WTC11 (cell line): ENCODE measurements at places on chromosomes 7 and 10.
A peak's percentile ranks its signal among the peaks of the same experiment; 100 is the strongest.

DNA sequence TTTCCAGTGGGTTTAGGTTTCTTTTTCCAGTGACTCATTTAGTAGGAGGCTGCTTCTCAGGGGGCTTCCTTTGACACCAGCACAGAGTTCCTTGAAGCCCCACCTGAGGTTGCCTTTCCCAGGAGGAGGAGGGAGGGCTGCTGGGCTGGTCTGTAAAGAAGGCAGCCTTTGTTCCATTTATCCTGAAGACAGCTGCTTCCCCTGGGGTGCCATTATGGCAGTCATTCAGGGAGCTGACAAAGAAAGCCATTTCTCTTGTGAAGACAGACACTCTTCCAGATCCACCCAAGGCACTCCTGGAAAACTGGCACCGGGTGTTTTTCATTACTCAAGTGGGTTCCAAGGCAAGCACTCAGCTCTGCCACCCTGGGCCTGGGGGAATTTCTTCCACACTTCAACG is 54.0 kb downstream of the MTURN start:
- DNase-seq: no peak

- DNase-seq: no peak
Measured at GRCh38 chr10:21687266-21688008, 153.4 kb downstream of the MLLT10 start.

GRCh38 chr10:58086144-58086762 is 181.4 kb downstream of the IPMK start:
- no peak for DNase-seq

- no peak for DNase-seq
Measured at GRCh38 chr7:120865191-120865981, 7.4 kb upstream of the TSPAN12 start.

DNA sequence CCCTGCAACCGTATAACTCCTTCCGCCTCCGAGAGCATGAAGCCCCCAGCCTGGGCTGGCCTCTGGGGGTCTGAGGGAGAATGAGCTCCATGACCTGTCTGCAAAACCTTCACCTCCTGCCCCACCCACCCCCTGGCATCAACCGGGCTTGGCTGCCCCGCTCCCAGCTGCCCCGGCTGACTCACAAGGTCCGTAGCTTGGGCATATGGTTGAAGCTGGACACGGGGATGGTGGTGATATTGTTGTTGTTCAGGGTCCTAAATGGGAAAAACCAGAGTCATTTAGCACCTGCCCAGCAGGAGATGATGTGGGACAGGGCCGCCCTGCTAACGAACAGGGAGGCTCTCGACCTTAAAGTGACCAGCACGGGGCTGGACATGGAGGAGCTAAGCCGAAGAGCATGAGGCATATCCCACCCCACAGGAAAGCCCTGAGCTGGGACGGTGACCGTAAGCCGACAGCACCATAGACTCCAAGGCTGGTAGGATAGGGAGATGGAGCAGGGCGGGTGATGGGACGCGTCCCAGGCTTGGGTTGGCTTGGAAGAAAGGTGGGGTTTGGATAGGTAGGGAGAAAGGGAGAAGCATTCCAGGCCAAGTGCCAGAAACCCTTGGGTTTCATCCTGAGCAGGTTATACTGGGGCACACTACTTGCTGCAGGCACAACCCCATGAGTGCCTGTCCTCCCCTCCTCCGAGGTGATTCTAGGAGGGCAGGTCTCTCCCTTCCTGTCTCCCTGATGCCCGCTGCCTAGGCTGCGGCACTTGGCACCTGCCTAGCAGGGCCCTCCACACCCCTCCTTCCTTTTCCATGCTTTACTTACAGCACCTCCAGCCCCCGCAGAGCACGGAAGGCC is 121.5 kb downstream of the SLIT1 start:
- no peak for DNase-seq

DNA sequence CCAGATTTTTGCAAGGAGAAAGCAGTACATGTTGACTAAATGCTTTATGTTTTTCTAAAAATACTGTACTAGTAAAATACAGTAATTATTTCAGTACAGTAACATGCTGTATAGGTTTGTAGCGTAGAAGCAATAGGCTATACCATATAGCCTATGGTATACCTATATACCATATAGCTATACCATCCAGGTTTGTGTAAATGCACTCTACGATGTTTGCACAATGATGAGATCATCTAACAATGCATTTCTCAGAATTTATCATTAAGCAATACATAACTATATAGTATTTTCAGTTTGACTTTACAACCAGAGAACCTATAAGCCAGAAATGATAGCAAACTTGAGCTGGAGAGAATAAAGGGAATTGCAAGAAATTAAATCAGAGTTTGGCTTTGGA is 109.7 kb upstream of the DNAJB12 start:
- DNase-seq: no peak

DNA sequence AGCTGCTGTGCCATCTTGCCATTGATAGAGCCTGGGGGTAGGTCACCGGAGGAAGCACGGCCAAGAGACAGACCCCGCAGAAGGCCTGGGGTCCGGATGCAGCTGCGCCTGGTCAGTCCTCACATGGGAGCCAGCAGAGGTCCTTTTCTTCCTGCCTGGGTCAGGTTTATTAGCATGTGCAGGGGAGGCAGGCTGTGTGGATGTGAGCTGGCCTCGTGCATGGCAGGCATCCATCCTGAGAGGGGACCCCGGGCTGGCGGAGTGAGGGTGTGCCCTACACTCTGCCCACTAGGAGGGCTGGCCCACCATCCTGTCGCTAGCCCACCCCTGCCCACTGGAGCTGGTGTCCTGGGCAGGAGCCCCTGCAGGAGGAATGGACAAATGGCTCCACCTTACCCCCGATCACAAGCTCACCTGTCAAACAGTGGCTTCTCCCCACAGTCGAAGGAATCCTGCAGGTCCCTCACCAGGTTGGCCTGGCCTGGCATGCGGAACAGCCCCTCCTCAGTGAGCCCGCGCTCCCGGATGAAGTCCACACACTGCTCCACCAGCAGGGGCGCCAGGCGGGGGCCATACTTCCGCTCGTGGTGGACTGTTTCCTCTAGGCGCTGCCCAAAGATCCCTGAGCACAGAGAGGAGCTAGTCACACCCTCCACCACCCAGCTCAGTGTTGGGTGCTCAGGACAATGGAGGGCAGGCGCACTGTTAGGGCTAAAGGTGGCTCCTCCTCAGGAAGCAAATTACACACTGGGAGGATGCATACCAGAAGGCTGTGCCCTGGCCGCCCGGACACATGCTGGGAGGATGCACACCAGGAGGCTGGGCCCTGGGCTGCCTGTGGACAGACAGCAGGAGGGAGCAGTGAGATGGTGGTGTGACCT is 145.4 kb downstream of the ARHGAP22 start:
- peak; percentile 58 for DNase-seq

- DNase-seq: no peak
Measured at GRCh38 chr7:77897004-77897547, 98.5 kb downstream of the PHTF2 start.

- DNase-seq: no peak
Measured at GRCh38 chr10:131162866-131163843, 148.4 kb downstream of the TCERG1L start.

DNA sequence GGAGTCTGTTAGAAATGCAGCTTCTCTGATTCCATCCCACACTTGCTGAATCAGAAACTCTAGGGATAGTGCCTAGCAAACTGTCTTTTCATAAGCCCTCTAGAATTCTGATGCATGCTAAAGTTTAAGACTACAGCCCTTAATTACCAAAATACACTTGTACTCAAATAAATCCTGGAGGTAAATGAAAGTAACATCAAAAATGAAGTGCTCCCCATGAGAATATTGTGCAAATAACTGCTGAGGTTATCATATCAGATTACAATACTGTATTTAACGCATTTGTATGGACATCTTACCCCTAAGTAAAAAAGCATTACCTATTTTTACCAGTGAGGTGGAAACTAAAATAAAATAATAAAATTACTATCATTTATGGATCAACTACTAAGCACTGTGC is 104.7 kb downstream of the CHCHD3 start:
- no peak for DNase-seq

DNA sequence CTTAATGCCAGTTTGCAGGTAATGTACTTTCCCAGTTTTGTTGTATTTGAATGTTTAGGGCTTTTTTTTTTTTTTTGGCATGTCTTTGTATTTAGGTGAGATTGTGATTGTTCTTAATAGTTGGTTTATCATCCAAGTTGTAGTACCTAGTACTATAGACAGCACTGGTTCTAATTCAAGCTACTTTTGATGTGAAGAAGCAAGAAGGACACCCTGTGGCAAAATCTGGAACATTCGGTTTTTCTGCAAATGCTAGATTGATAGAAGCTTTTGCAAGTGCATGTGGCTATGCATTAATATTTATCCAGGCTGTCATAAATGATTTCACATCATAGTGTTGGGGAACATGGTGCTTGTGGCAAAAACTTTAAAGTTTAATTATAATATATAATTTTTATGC is 248.9 kb downstream of the FOXP2 start:
- no peak for DNase-seq

GRCh38 chr7:11208883-11209465 is 235.3 kb downstream of the PHF14 start:
- no peak for DNase-seq

- DNase-seq: no peak
Measured at GRCh38 chr7:27685209-27685608, 22.5 kb upstream of the HIBADH start.

DNA sequence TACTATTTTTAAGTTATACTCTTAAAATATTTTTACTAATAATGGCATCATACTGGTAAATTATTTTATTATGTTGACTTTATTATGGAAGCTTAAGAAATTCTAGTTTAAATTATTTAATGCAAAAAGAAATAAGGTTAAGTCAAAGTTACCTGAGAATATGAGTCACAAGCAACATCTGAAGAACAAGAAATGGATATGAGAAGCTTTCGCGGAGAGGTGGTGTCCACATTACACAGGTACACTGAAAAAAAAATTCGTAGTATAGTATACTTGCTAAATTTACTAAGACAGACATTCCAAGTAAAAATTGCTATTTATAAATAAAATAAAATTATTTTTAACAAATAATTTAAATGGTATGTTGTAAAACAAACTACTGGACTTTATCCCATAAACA is 143.8 kb downstream of the AVL9 start:
- DNase-seq: no peak

- DNase-seq: no peak
Measured at GRCh38 chr10:84015877-84016595, 123.3 kb upstream of the GHITM start.

- no peak for DNase-seq
Measured at GRCh38 chr10:100167553-100168312, 18.1 kb downstream of the ERLIN1 start.

- DNase-seq: no peak
Measured at GRCh38 chr10:124650820-124651401, 93.3 kb downstream of the FAM53B start.

GRCh38 chr7:142188154-142188553 is 69.7 kb downstream of the PRSS58 start:
- DNase-seq: no peak

DNA sequence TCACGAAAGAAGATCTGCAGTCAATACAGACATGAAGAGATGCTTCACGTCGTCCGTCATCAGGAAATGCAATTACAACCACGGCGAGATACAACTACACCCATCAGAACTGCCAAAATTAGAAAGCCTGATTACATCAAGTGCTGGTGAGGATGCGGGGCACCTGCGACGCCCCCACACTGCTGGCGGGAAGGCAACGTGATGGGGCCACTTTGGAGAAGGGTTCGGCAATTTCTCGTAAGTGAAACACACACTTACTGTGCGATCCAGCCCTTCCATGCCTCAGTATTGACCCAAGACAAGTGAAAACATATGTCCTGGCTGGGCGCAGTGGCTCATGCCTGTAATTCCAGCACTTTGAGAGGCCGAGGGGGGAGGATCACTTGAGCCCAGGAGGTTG is 25.8 kb upstream of the PDGFA start:
- no peak for DNase-seq

DNA sequence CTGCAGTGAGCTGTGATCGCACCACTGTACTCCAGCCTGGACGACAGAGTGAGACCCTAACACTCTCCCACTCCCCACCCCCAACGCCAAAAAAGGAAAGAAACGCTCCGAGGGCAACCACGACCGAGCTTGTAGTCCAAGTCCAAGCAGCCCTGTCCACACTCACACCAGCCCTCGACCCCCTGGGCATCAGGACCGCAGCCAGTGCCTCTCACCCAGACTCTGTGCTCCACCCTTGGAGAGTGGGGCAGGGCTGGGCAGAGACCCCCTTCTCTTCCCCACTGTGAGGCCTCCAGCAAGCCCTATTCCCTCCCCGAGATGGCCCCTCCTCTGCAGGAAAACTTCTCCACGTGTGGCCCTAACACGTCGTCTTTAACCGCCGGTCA is 82.6 kb downstream of the FOXL3 start:
- no peak for DNase-seq

DNA sequence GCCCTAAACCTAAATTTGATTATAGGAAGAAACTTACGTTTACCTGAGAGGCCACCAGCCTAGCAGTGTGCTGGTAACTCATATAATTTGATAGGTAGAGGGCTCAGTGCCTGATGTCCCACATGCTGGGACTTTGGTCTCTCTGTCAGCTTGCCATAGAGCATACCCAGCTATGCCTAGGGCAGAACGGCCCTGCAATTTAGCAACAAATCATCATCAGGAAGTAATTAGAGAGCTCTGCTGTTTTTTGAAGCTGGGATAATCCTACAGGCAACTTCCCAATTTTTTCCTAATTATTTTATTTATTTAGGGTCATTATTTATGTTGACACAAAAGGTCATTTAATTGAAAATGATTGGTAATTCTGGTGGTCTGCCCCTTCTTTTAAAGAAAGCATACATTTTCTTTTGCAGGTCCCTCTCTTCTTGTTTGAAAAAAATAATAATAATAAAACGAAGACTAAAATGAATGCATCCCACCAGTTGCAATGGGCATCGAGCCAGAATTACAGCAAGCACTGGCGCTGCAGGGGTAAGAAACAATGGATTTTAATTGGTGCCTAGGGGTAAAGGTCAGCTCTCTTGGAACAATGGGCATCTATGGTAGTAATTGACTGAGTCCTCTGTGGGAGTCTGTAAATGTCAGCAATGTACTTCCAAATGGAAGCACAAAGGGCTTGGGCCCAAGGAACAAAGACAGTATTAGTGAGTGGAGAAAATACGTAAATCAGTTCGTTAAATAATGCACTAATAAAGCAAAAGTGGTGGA is 348.0 kb downstream of the SORCS1 start:
- DNase-seq: no peak

GRCh38 chr7:148306759-148307158 is 283.8 kb upstream of the C7orf33 start:
- no peak for DNase-seq

DNA sequence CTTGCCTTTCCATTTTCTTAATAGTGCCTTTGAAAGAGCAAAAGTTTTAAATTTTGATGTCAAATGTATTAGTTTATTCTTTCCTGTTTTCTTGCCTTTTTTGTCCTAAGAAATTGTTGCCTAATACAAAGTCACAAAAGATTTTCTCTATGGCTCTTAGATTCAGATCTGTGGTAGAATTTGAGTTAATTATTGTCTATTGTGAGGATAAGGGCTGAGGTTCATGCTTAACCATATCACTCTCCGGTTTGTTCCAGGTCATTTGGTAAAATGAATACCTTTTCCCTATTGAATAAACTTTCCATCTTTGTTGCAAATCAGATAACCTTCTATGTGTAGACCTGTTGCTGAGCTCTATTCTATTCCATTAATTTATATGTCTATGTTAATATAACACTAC is 96.0 kb downstream of the NOD1 start:
- DNase-seq: no peak

GRCh38 chr7:3259711-3260400 is 41.2 kb upstream of the SDK1 start:
- DNase-seq: no peak
